ENCODE measurements at places on chromosomes 16 and 17.

- DNase-seq: no peak
Measured at GRCh38 chr16:79415983-79416640, 184.4 kb downstream of the MAF start.

DNA sequence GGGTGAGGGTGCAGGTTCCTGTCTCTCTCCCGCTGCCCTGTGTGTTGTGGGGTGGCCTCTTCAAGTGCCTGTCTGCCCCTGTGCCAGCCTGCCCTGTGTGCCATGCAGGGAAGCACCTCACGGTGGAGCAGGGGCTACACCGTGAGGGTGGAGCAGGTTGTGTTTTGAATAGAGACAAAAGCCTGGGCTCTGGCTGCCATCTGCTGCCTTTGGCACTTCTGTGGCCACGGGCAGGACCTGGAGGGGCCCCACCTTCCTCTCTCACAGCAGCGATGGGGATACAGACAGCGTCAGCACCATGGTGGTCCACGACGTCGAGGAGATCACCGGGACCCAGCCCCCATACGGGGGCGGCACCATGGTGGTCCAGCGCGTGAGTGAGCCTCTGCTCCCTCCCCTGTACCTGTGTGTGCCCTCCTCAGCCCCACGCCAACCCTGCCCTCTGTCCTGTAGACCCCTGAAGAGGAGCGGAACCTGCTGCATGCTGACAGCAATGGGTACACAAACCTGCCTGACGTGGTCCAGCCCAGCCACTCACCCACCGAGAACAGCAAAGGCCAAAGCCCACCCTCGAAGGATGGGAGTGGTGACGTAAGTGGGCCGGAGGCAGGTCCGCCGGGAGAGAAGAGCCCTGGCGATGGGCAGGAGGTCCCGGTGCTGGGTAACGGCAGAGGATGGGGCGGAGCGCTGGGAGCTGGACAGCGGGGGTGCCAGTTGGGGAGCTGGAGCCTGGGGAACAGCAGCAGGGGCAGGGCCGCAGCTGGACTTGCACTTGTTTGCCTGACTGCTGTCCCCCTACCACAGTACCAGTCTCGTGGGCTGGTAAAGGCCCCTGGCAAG, 5.4 kb upstream of the C17orf107 start:
- DNase-seq: no peak

DNA sequence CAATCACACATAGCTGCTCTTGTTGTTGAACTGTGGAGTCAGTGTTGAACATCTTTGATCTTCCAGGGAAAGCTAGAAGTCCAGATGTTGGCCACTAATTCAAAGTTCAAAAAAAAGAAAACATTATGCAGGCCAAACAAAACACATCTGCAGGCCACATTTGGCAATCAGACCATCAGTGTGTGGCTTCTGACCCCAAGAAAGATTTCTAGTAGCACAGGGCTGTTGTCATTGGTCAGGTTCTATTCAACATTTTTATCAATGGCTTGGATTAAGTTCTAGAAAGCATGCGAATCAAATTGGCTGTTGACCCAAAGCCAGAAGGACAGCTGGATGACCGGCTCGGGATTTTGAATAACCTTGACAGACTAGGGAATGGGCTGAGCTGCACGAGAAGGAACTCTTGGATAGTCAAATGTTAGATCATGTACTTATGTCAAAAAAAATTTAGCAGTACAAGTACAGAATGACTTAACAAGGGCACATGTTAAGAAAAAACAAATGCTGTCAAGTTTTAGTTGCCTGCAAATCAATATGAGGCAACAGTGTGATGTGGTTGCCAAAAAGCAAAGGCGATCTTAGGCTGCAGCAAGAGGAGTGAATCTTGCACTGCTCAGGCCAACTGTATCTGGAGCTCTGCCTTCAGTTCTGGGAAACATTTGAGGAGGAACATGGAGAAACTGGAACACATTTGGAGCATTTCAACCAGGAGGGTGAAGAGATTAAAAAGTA, 187.6 kb downstream of the RGS9 start:
- DNase-seq: no peak

GRCh38 chr17:77628035-77628434, 330.5 kb upstream of the TNRC6C start:
- no peak for DNase-seq

- DNase-seq: no peak
Measured at GRCh38 chr17:80724775-80725266, 180.2 kb downstream of the RPTOR start.

- DNase-seq: no peak
Measured at GRCh38 chr17:49465331-49465903, 29.7 kb upstream of the NGFR start.

GRCh38 chr16:58789351-58789750, 55.2 kb upstream of the GOT2 start:
- no peak for DNase-seq

GRCh38 chr17:77037943-77038342, 102.8 kb upstream of the SEC14L1 start:
- DNase-seq: no peak

DNA sequence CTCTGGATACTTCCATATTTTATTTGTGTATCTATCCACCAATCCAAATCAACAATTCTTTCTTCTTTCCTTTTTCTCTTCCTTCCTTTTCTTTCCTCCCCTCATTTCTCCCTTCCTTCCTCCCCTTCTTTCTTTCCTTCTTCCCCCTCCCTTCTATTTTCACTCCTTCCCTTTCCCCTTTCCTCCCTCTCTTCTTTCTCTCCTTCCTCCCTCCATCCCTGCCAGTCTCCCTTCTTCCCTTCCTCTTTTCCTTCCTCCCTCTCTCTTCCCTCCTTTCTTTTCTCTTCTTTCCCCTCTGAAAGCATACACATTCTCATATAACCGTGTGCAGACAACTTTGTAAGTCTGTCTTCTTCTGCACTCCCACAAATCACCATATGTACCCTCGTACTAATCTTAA, 382.3 kb upstream of the MAF start:
- DNase-seq: no peak

- no peak for DNase-seq
Measured at GRCh38 chr17:19579867-19580565, 46.4 kb downstream of the SLC47A1 start.

- DNase-seq: no peak
Measured at GRCh38 chr17:15457723-15458094, 9.7 kb downstream of the CDRT4 start.

DNA sequence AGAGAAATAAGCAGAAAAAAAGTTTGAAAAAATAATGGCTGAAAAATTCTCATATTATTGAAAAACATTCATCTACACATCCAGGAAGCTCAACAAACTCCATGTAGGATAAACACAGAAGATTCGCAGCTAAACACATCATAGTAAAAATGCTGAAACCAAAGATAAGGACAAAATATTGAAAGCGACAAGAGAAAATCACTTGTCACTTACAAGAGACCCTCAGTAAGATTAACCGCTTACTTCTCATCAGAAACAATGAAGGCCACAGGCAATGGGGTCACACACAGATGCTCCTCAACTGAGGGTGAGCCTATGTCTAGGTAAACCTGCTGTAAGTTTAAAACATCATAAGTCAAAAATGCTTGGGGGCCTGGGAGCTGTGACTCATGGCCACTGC, 38.1 kb upstream of the METRNL start:
- DNase-seq: no peak

DNA sequence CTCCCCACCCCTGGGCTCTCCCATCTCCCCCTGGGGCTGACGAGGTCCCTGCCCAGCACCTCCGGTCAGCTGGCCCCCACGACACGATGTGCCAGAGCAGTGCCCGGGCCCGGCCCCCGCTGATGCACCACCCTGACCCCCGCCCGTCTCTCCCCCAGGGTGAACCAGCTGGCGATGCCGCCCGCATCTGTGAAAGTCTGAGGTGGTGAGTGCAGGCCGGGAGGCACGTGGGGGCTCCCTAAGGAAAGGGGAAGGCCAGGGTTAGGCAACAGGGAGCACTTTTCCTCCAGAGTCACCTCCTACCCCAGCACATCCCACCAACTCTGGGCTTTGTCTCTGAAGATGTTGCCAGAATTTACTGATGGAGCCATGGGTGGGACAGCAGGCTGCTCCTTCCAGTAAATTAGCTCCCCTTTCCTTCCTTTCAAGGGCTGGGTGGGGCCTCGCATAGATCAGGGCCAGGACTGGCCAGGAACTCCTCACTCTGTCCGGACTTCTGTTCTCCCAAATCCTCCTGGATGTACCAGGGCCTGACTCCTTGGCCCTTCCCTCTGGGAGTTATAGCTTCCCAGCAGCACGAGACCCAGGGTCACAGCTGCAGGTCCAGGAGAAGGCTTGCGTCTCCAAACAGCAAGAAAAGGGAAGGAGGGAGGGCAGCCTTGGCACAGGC, 18.3 kb downstream of the MYBBP1A start:
- DNase-seq: no peak

GRCh38 chr16:50303605-50304466, 37.5 kb downstream of the ADCY7 start:
- no peak for DNase-seq

DNA sequence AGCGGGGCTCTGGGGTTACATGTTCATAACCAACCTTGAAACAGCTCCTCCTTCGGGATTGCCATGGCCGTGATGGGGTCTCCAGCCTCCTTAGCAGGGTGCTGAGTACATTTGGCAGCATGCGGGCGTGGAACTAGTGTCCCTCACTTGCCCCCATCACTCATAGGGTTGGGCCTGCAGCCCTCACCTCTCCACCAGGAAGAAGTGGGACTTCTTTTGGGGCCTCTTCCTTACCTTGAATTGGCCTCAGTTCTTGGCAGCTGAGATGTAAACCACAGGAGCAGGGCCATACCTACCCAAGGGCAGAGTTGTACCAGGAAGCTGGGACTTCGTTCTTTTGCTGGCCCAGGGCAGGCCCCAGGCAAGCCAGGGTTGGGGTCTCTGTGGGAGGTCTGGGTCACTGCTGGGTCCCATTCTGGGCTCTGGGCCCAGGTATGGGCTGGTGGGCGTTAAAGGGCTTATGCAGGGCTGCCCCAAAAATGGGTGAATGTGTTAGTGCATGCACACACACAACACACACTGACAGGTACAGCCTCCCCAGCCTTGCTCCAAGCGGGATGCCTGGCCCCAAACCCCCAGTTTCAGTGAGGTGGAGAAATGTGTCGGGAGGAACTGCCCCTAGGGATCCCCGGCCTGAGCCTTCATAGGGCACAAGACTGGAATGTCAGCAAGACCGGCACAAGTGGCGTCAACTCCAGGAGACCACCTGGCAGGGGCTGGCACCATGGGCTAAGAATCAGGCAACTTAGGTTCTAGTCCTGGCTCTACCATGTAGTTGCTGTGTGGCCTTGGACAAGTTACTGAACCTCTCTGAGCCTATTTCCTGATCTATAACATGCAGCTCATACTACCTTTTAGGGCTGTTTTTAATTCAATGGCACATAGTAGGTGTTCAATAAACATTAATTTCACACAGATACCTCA, 3.9 kb upstream of the KRT15 start:
- DNase-seq: no peak

DNA sequence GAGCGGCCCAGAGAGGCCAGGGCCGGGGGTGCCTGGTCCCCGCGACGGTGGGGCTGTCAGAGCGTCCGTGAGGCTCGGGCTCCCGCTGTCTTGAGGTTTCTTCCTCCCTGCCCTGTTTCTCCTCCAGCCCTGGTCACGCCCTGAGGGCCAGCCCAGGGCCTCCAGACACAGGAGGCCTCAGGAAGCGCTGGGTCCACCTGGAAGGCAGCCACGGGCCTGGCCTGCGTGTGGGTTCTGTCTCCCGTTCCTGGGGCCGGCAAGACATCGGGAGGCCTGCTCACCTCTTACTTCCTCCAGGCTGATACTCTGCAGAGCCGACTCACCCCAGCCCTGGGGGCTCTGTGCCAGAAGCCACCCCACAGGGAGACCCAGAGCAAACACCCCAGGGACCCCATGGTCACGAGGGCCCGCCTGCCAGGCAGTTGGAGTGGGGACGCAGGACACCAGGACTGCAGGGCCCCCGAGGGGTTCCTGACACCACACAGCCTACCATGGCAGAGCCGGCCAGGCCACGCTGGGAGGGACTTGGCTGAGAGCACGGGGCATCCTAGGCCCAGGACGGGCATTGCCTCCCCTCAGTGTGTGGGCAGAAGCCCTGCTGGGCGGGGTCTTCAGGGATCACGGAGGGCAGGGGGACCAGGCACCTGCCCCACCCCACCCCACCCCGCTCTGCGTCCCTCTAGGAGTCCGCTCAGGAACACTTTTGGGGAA, 18.9 kb upstream of the CACNA1H start:
- no peak for DNase-seq

- no peak for DNase-seq
Measured at GRCh38 chr17:1975573-1975972, 49.6 kb downstream of the RTN4RL1 start.

Data from NCI-H1436 treated with DMSO at 0.1 percent for 48 hours (cell line).